Activated CD8-positive, alpha-beta memory T cell treated with anti-CD3 and anti-CD28 coated beads, Interleukin-2, amount 50 U/mL, for 48 hours (primary cell): ENCODE measurements at places on chromosomes 1 and 21.

DNA sequence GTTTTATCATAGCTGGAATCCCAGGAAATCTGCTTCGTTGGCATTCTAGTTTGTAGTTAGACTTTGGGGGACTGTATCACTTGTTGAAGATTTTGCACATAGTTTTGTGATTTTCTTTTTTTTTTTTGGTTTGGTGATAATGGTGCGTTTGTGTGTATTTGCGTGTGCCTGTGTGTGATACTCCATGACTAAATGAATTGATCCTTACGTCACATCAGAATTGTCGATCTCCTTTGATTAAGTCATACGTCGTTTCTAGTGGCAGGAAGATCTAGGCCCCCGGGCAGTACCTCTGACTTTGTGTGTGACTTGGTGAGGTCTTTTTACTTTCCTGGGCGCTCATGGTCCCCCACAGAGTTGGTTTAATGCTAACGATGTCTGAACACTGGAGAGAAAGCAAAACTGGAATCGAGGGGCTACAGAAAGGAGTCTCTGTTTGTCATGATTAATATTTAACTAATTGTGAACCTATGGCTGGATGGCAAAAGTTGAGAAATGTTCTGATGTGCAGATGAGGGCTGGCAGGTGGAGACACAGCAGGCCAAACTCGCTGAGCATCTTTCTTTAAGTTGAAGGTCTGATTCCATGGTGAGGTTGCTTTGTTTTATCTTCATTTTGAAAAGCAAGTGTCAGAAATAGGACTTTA is 2.4 kb downstream of the RASSF5 start:
- DNase-seq = no peak

DNA sequence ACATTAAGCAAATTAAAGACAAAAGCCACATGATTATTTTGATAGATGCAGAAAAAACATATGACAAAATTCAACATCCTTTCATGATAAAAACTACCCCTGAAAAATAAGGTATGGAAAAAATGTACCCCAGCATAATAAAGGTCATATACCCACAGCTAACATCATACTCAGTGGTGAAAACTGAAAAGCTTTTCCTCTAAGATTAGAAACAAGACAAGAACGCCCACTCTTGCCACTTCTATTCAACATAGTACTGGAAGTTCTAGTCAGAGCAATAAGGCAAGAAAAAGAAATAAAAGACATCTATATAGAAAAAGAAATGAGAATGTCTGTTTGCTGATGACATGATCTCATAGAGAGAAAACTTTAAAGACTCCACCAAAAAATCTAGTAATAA is 20.7 kb downstream of the ERO1B start:
- no peak for DNase-seq

DNA sequence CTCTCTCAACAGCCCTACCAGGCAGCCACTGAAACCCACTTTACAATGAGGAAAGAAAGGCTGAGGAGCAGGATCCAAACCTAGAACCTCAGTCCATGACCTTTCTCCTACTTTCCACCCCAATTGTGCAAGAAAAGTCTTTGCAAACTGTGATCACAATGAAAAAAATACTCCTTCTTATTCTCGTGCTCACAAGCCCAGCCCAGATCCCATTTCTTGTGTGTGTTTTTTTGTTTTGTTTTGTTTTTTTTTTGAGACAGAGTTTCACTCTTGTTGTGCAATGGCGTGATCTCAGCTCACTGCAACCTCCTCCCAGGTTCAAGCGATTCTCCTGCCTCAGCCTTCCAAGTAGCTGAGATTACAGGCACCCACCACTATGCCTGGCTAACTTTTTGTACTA is 97.7 kb downstream of the CRYAA start:
- no peak for DNase-seq

DNA sequence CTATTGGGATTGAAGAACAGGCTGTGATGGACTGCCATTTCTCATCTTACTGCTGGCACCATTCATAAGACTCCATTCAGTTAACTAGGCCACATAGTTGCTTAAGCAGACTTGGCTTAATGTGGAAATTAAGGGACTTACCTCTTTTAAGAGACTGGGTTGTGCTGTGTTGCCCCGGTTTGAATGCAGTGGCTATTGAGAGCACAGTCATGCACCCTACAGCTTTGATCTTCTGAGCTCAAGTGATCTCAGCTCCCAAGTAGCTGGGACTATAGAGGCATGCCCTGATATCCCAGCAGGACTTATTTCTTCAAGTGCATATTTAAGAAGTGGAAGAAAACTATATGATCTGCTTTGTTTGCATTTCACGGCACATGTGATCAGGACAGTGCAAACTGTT is 181.1 kb downstream of the RASAL2 start:
- no peak for DNase-seq

GRCh38 chr1:222940095-222940494 is 125.3 kb downstream of the DISP1 start:
- DNase-seq = no peak

DNA sequence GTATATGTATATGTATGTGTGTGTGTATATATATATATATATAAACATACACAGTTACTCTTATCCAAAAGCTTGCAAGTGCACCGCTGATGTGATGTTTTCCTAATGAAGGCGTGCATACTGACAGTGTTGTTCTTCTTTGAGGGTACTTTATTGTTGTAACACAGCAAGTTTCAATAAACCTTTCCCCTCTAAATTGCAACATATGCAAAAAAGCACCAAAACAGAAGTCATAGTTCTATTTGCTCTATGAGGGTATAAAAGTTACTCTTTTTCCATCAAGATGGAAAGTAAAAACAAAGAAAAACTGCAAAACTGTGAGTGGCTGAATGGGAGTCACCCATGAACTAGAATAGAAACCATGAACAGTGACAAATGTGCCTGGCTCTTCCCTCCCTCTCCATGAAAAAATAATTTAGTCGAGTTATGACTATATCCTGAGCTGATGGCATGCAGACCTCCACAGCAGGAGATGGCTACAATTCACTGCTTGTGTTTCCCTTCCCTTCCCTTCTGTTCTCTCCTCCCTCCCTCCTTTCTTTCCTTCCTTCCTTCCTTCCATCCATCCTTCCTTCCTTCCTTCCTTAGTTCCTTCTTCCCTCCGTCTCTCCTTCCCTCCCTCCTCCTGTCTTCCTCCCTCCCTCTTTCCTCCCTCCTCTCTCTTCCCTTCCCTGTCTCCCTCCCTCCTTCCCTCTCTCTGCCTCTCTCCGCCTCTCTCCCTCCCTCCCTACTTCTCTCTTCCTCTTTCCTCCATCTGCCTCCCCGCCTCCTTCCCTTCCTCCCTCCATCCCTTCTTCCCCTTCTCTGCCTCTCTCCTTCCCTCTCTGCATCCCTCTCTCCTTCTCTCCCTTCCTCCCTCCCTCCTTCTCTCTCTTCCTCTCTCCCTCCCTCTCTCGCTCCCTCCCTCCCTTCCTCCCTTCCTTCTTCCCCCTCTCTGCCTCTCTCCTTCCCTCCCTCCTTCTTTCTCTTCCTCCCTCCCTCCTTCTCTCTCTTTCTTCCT is 220.7 kb upstream of the POU3F1 start:
- DNase-seq = no peak

GRCh38 chr1:71242239-71242638 is 161.4 kb upstream of the ZRANB2 start:
- DNase-seq = no peak

DNA sequence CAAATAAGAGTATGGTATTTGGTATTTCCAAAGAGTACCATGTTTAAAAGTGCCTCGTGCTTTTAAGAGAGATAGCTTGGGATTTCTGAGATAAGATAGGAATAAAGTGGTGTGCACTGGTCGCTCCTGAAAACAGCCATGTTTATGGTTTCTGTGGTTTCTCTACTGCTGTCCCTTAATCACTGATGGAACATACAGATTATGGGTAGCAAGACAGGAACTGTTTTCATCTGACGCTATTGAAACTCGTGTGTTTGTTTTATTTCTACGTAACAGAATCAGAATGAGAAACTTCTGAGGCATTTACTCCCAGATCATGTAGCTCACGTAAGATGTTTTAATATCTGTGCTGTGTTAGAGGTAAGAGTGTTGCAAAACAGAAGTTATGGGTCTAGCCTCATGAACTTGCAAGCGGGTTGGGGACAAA is 126.0 kb downstream of the KIAA0319L start:
- DNase-seq = no peak

DNA sequence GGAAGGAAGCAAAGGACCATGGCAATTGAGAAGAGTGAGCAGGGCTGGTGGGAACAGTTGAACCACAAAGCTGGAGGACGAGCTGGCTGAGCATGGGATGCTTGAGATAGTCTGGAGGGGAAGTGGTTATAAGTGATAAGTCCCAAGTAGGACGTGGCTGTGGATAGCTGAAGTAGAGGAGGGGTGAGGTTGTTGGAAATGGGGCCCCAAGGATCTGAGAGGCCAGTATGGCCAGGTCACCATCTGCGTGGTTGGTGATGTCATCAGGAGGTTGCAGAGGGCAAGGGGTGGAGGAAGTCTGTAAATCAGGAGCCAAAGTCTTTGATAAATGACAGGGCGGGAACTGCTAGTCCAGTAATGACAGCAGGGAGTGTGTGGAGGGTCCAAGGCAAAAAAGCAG is 11.0 kb upstream of the REN start:
- no peak for DNase-seq

GRCh38 chr21:38840456-38841300 is 34.9 kb downstream of the ETS2 start:
- DNase-seq = no peak

- DNase-seq = no peak
Observed at GRCh38 chr1:189658381-189658780, 819.3 kb downstream of the BRINP3 start.

GRCh38 chr1:9753121-9753531 is 70.6 kb downstream of the CLSTN1 start:
- DNase-seq = no peak

GRCh38 chr1:69055194-69055593 is 512.5 kb upstream of the LRRC7 start:
- no peak for DNase-seq

DNA sequence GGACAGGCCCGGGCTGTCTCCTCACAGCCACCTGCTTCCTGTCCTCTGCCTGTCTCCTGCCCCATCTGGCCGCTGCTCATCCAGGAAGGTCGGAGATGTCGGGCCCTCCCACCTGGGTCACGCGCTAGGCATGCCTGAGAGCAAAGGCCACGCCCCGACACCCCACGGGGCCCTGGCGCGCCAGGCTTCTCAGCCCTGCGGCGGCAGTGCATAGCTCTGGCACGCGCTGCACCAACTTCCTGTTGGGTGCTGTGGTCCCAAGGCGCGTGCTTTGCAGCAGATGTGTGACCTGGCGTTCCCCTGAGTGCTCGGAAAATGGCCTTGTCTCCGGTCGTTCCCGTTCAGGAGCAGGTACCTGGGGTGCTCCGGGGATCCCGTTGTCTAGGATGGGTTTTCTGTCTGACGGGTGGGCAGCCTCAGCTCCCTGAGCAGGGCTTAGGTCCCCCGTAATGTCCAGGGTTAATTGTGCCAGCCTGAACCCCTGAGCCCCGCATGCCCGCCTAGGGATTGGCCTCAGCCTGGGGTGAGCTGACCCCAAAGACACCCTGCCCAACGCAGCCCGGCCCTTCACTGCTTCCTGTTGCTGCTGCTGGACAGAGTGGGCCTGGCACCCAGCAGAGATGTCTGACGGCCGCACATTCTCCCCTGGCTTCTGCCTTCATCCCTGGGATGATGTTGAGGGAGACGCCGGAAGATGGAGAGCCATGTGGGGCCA is 19.4 kb upstream of the KCNAB2 start:
- DNase-seq = peak; percentile 95

DNA sequence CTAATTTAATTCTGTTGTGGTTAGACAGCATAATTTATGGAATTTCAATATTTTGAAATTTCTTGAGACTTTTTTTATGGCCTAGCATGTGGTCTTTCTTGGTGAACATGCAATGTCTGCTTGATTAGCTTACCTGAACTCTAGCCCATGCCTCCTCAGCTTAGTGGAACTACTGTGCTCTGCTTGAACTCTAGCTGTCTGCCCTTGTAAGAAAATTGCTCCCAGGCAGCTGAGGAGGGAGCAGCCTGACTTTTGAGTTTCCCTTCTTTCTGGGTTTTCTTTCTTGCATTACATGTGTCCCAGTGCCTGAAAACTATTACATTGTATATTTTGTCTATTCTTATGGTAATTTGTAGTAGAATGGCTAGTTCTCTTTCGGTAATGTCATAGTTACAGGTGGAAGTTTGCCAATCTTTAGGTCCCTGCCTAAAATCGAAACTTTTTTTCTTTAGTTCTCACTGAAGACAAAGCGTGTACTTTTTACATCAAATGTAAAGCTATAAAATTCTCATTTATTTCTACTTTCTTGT is 105.3 kb downstream of the MAST2 start:
- DNase-seq = no peak

DNA sequence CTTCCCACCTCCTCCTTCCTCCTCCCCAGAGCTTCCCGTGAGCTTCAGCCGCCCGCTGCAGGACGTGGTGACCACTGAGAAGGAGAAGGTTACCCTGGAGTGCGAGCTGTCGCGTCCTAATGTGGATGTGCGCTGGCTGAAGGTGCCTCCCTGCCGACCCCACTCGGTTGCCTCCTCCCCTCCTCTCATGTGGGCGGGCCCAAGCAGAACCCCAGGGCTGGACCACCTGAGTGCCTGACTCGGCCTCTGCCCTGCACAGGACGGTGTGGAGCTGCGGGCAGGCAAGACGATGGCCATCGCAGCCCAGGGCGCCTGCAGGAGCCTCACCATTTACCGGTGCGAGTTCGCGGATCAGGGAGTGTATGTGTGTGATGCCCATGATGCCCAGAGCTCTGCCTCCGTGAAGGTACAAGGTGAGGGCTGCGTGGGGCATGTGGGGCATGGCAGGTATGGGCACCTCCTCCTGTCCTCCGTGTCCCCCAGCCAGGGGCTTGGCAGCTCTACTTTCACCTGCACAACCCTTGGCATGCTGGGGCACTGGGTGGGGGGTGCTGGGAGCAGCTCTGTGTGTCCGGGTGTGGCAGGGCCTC is 69.2 kb downstream of the OBSCN start:
- no peak for DNase-seq

GRCh38 chr1:44681905-44682882 is 7.7 kb downstream of the ARMH1 start:
- DNase-seq = no peak

GRCh38 chr21:39714331-39714730 is 30.7 kb upstream of the IGSF5 start:
- DNase-seq = no peak

DNA sequence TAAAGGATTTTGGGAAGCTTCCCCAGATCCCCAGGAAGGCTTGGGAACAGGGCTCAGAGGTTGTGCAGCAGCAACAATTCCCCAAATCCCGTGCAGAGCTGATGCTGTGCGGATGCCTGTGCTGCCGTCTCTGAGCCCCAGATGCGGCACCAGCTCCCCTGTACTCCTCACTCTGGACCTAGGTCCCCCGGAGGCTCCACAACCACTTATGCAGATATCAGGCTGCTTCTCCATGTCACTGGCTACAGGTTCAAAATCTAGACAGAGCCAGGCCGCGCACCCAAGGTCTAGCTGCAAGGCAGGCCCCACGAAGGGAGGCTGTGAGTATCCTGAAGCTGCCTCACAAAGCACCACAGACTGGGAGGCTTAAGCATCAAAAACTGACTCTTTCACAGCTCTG is 81.6 kb downstream of the PDE9A start:
- DNase-seq = no peak

- DNase-seq = no peak
Observed at GRCh38 chr1:113879739-113880038, 7.7 kb downstream of the BCL2L15 start.

- no peak for DNase-seq
Observed at GRCh38 chr1:74641876-74642275, 31.7 kb downstream of the ERICH3 start.
